Body of pancreas (tissue), 4 donors: ENCODE measurements at places on chromosomes 16 and 17. TPM values are rescaled to one million over a fixed set of nuclear protein-coding genes. Genes with fewer than 3 reads are reported as not detected.

DNA sequence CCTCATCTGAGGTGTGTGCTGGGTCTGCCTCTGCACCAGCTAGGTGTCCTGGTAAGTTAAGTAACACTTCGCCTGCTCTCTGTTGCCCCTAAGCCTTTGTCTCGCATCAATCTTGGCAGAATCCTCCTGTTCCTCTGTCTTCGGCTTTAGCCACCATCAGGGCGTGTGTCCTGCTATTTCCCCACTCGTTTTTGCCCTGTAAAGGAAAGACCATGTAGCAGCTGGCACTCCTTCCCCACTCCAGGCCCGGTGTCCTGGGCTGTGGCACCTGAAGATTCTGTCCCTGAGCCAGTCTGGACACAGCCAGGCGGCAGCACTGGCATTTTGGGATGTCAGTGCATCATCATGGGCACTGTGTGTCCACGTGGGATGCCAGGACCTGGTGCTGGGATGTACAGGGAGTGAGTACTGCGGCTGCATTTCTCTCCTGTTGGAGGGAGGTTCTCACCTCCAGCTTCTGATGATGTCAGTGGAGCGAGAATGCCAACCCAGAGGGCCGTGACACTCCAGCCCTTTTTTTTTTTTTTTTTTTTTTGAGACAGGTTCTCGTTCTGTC lies 26.2 kb upstream of the FOXK2 start:
- no peak overlapping the region for H3K27ac ChIP-seq
- H3K4me1 ChIP-seq, result peaks cover 17% of the 10 kb centered on the region
- no peaks in the 10 kb centered on the region for H3K27me3 ChIP-seq
- no peak for DNase-seq
- no peaks in the 10 kb centered on the region for H3K36me3 ChIP-seq
- H3K4me3 ChIP-seq, result no peak overlapping the region

DNA sequence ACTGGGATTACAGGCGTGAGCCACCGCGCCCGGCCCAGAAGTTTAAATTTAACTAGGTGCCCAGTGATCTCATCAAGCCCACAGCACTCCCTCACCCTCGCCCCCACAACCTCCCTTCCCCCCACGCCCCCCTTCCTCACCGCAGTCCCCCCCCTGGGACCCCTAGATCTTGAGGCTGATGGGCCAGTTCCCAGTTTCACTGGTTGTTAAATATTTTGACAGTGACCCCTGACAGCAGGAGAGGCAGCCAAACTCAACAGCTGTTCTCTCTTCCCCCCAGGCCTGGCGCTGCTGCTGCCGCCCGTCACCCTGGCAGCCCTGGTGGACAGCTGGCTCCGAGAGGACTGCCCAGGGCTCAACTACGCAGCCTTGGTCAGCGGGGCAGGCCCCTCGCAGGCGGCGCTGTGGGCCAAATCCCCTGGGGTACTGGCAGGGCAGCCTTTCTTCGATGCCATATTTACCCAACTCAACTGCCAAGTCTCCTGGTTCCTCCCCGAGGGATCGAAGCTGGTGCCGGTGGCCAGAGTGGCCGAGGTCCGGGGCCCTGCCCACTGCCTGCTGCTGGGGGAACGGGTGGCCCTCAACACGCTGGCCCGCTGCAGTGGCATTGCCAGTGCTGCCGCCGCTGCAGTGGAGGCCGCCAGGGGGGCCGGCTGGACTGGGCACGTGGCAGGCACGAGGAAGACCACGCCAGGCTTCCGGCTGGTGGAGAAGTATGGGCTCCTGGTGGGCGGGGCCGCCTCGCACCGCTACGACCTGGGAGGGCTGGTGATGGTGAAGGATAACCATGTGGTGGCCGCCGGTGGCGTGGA lies 15.6 kb downstream of the QPRT start:
- DNase-seq, result no peak
- H3K36me3 ChIP-seq, result no peaks in the 10 kb centered on the region
- no peak overlapping the region for H3K4me3 ChIP-seq
- H3K27ac ChIP-seq, result no peak overlapping the region
- H3K27me3 ChIP-seq, result no peaks in the 10 kb centered on the region
- H3K4me1 ChIP-seq, result no peaks in the 10 kb centered on the region

DNA sequence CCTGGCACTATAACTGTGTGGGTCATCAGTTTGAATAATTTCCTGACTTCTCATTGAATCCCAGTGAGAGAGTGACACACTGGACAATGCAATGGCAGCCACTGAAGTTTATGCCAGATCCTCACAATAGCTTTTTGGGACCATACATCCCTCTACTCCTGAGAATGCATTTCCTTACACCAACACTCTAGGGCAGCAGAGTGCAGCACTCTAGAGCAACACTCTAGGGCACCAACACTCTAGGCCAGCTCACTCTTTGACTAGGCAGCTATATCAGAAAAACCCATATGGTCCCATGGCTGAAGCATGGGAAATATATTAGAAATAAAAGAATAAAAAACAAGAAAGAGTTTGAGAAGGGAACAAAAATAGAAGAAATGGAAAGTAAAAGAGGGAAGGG lies 309.2 kb downstream of the MAP2K6 start:
- H3K4me1 ChIP-seq, result no peaks in the 10 kb centered on the region
- no peak overlapping the region for H3K27ac ChIP-seq
- H3K4me3 ChIP-seq, result no peak overlapping the region
- H3K27me3 ChIP-seq, result no peaks in the 10 kb centered on the region

Gene KRTAP17-1
- not detected for total RNA-seq

Gene CD300H
- not detected for total RNA-seq

Gene NOS2
- 0.33 TPM for total RNA-seq

GRCh38 chr17:5042157-5043022 lies 7.2 kb upstream of the SLC52A1 start:
- H3K27me3 ChIP-seq, result no peaks in the 10 kb centered on the region
- DNase-seq, result no peak
- no peak overlapping the region for H3K27ac ChIP-seq
- no peaks in the 10 kb centered on the region for H3K4me1 ChIP-seq

DNA sequence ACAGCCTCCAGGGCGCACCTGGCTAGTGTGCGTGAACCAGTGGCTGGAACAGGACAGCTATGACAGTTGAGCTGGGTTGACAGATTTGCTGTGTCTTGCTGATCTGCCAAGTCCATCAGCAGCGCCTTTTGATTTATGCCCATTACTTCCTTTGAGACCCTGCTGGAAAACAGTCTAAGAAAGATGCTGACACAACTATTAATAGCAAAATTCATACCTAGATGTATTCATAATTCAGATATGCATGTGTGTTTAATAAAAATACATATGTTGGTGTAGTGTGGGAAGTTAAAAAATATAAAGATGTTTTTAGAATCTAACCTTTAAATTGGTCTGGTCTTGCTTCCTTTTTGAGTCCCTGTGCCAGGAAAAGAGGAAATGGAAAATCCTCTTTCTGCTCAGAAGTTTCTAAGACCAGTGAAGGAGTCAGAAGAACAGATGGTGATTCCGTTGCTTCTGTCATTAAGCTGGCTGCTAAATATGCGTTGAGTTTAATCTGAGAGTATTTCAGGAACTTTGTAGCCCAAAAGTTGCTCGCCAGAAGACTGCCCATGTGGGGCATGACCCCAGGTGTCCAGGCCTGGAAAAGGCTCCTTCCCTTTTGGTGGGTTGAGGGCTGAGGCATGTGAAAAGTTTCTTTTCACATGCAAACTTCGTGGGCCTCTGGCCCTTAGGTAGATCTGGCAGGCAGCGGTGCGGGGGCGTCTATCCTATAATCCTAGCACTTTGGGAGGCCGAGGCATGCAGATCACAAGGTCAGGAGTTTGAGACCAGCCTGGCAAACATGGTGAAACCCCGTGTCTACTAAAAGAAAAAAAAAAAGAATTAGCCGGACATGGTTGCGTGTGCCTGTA lies 40.0 kb upstream of the ENDOV start:
- peaks cover 13% of the 10 kb centered on the region for H3K36me3 ChIP-seq
- no peak for DNase-seq
- H3K4me1 ChIP-seq, result no peaks in the 10 kb centered on the region
- no peaks in the 10 kb centered on the region for H3K27me3 ChIP-seq

Gene KRTAP2-1
- not detected for total RNA-seq

Gene FZD2
- not detected for total RNA-seq

- no peak for DNase-seq
- no peak overlapping the region for H3K27ac ChIP-seq
- H3K36me3 ChIP-seq, result no peaks in the 10 kb centered on the region
Measured at GRCh38 chr17:78617511-78618061, 40.4 kb upstream of the DNAH17 start.

Gene CLEC18A
- total RNA-seq, result 2.1 TPM

Gene CACNA1G
- 0.33 TPM for total RNA-seq

Gene ETV4
- 6.2 TPM for total RNA-seq

Gene VAT1L
- total RNA-seq, result 0.33 TPM

Gene MCRIP2
- 47.5 TPM for total RNA-seq

Gene DECR2
- 38.9 TPM for total RNA-seq

- no peaks in the 10 kb centered on the region for H3K27me3 ChIP-seq
- H3K4me1 ChIP-seq, result no peaks in the 10 kb centered on the region
- H3K27ac ChIP-seq, result no peak overlapping the region
- no peak overlapping the region for H3K4me3 ChIP-seq
- H3K36me3 ChIP-seq, result no peaks in the 10 kb centered on the region
Measured at GRCh38 chr17:37461668-37462067, 28.0 kb upstream of the DUSP14 start.

Gene SDF2
- total RNA-seq, result 22.8 TPM

- H3K27me3 ChIP-seq, result no peaks in the 10 kb centered on the region
- no peaks in the 10 kb centered on the region for H3K36me3 ChIP-seq
- H3K27ac ChIP-seq, result no peak overlapping the region
- H3K4me1 ChIP-seq, result peaks cover 42% of the 10 kb centered on the region
- H3K4me3 ChIP-seq, result no peak overlapping the region
- no peak for DNase-seq
Measured at GRCh38 chr16:8716592-8716991, 42.2 kb downstream of the ABAT start.

DNA sequence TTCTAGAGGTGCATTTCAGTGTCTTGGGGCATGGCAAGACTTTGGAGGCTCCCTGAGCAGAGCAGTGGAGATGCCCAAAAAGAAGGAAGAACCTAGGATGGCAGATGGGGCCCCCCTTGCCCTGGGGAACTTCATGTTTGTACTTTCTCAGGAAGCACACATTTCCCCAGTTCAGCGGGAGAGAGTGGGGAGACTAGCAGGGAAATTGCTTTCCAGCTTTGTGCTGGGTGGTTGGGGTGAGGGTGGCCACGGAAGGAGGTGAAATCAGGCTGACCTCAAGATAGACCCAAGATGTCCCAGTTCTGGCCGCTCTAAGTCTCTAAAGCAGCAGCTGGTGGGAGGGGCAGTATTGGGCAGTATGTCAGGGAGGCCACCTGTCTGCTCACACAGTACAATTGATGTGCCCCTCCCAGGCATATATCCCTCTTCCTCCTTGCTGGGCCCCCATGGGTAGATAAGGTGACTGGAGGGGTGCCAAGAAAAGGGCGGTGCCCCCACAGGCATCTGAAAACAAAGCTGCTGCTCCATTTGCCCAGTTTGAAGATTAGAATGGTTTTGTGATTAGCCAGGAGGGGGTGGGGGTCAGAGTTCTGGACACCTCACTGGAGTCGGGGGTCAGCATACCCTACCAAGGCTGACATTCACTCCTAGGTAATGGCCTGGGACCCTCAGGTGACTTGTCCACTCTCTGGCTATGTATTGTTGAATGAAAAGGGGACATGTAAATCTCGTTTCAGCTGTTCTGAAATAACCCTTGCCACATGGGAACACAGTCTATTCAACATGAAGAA lies 17.1 kb upstream of the NAGLU start:
- H3K27me3 ChIP-seq, result no peaks in the 10 kb centered on the region
- H3K4me1 ChIP-seq, result peaks cover 40% of the 10 kb centered on the region
- H3K4me3 ChIP-seq, result no peak overlapping the region
- peak; percentile 35 for DNase-seq

DNA sequence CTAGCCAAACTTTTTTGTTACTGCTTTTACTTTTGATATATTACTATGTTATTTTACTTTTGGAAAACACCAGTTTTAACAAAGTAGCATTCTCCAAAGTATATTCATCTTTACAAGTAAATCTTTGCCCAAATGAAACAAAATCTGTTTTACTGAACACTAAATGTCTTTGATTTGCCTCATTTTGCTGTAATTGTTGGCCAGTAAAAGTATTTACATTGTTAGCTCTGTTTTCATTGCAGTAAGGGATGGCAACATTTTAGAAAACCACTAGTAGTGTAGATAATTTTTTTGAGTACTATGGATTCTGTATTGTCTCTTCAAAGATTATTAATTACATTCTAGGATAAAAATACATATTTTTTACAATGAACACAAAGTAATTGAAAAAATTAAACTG lies 10.6 kb downstream of the SNTB2 start:
- DNase-seq, result no peak
- H3K27ac ChIP-seq, result no peak overlapping the region
- no peaks in the 10 kb centered on the region for H3K27me3 ChIP-seq
- H3K36me3 ChIP-seq, result no peaks in the 10 kb centered on the region
- peaks cover 30% of the 10 kb centered on the region for H3K4me1 ChIP-seq

DNA sequence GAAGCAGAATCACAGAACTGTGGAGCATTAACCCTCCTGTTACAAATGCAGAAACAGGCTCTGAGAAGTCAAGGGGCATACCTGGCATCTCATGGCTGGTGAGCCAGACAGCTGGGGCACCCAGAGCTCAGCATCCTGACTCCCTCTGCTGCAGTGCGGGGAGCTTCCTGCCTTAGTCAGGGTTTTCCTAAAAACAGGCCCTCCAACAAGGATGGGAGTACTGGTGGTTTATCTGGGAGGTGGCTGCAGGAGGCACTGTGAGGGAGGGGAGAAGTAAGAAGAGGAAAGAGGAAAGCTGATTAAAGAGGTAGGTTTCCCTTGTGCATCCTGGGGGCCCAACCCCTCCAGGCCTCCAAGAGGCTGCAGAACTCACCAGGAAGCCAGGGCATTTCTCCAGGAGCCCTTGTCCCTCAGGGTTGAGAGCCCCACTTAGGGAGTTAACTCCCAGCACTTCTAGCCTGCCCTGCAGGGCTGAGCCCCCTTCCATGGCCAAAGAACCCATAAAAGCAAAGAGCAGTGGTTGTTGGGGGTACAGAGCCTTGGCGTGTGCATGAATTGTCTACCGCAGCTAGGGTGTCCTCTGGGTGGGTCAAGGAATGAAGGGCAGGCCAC lies 261.5 kb upstream of the RPL38 start:
- H3K4me1 ChIP-seq, result no peaks in the 10 kb centered on the region
- H3K27me3 ChIP-seq, result no peaks in the 10 kb centered on the region
- no peaks in the 10 kb centered on the region for H3K36me3 ChIP-seq
- H3K4me3 ChIP-seq, result no peak overlapping the region
- no peak for DNase-seq
- no peak overlapping the region for H3K27ac ChIP-seq
